ENCODE measurements at places on chromosomes 2 and 18.

GRCh38 chr2:82498777-82499443 lies 1960.2 kb downstream of the SUCLG1 start:
- no peak for DNase-seq

DNA sequence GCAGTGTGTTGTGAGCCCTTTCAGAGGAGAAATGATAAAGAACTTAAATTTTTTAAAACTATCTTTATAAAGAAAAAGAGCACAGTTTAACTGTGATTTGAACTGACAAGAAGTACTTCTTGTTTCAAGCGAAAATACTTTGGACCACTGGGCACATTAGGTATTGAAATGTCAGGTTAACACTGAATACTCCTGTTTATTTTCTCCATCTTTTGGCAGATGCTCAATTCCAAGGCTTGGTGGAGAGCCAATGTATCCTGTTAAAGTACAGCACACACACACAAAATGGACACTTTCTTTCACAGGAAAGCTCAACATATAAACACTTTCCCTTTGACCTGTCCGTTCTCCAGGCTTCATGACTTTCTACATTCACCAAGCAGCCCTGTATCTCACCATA lies 32.6 kb upstream of the SP3 start:
- no peak for DNase-seq

- DNase-seq: no peak
Observed at GRCh38 chr18:48815581-48816324, 135.0 kb downstream of the SMAD7 start.

- DNase-seq: no peak
Observed at GRCh38 chr2:36411962-36412444, 56.4 kb downstream of the CRIM1 start.

DNA sequence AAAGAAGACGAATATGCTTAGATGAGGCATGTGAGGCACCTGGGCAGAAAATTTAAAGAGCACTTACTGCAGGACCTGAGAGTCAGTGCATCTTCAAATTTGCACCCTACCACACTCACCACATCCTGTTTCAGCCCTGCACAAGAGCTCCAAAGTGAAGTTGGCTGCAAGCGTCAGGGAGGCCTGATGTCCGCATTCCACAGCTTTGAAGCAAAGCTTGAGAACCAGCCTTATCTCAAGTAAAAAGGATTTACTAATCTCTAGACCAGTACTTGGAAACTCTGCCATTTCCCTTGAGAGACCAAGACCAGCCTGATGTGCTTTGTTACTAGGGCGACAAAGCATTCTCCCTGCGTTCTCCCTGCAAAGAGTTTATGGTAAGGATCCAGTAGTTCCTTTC lies 3.4 kb upstream of the ASNSD1 start:
- peak; percentile 39 for DNase-seq

DNA sequence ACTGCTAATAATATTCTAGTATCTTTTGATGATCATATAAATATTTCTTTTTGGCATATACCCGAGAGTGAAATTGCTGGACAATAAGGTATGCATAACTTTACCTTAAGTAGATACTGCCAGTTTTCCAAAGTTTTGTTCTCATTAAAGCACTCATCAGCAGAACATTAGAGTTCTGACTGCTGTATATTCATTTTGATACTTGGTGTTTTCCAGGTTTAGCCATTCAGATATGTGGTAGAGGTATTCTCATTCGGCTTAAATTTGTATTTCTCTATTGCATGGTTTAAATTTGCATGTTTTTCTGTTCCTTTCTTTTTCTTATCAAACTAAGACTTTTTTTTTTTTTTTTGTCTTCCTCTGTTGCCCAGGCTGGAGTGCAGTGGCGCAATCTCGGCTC lies 18.2 kb downstream of the CYBRD1 start:
- DNase-seq: no peak

DNA sequence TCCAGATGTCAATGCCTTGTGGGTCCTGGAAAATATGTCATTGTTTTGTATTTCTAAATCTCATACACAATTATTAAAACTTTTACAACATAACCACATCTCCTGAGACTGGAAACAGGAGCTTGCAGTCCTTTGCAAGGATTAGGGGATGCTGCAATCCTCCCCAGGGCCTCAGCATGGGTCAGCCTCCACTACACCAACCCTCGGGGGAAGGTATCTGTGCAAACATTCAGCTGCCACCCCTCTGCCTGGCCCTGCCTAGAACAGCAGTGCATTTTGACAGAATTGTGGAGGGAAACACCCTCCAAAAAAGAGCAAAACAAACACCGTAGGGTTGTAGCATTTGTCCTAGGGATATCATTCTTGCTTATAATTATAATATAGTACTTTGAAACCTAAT lies 4.2 kb upstream of the UPP2 start:
- no peak for DNase-seq

DNA sequence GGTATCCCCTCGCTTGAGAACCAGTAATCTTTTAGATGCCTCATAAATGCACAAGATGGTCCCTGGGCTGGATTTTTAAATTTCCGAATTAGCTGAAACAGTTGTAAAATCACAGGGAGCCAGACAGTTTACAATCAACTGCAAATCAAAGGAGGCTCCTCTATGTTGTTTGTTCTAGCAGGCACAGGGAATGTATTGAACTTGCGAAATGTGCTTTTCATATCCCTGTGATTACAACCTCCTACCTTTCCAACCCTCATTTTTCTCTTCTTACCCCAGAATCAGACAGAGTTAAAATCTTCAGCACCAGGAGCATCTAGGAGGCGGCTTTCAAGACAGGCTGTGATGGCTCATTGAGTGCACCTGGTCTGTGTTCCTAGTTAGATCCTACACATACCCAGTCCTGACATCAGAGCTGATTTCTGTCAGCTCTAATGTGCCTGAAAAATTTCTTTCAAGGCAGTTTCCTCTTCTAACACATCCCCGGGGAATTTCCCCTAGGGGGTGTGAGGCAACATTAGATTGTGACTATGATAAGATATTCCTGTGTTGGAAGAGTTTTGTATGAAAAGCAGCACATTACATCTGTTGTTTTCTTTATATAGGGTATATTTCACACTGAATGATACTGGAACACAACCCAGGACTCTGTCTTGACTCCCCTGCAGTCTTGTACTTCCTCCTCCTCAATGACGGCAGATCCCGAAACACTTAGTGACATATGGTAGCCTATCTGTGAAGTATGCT lies 17.9 kb upstream of the CAVIN2 start:
- no peak for DNase-seq

- no peak for DNase-seq
Observed at GRCh38 chr2:26455037-26455669, 22.8 kb downstream of the OTOF start.

DNA sequence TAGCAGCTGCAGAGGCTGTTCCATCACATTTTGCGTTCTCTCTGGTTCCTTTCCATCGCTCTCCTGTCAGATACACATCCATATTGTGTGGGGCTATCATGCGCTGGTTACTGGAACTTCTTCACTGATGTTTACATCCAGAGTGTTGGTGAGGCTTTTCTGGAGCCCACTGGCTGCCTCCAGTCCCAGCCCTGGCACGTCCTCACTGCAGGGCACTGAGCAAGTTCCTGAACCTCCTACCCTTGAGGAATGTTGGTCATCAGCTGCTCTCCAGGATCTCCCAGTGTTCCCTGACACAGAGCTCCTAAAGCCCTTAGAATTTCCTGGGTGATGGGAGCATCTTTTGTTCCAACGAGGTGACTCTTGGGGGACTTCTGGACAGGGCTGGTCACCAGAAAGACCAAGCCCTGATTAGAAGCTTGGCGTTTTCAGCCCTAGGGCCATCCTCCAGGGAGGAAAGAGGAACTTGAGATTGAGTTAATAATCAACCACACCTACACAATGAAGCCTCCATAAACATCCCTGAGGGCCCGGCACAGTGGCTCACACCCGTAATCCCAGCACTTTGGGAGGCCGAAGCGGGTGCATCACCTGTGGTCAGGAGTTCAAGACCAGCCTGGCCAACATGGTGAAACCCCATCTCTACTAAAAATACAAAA lies 81.3 kb downstream of the TFCP2L1 start:
- DNase-seq: no peak

DNA sequence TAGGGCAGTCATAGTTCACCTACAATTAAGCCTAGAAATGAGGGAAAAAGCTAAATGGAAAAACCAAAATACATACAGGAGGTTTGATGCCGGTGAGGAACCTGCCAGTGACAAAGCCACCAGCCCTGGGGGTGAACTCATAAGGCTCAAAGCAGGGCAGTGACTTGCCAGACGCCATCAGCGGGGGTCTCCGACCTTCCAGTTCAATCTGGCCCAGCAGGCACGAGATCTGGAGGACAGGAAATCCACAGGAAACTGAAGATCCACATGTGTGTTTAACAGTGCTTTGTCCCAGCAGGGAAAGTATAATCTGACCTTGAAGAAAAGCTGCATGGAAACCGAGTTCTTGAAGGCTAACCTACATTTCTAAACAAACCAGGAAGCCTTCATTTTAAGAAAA lies 60.1 kb downstream of the POLR1A start:
- DNase-seq: no peak

- DNase-seq: no peak
Observed at GRCh38 chr18:10559553-10560451, 34.0 kb downstream of the NAPG start.

- DNase-seq: no peak
Observed at GRCh38 chr18:25080211-25080610, 271.8 kb downstream of the ZNF521 start.

GRCh38 chr2:186485576-186485870 lies 537 bp upstream of the ZC3H15 start:
- no peak for DNase-seq

DNA sequence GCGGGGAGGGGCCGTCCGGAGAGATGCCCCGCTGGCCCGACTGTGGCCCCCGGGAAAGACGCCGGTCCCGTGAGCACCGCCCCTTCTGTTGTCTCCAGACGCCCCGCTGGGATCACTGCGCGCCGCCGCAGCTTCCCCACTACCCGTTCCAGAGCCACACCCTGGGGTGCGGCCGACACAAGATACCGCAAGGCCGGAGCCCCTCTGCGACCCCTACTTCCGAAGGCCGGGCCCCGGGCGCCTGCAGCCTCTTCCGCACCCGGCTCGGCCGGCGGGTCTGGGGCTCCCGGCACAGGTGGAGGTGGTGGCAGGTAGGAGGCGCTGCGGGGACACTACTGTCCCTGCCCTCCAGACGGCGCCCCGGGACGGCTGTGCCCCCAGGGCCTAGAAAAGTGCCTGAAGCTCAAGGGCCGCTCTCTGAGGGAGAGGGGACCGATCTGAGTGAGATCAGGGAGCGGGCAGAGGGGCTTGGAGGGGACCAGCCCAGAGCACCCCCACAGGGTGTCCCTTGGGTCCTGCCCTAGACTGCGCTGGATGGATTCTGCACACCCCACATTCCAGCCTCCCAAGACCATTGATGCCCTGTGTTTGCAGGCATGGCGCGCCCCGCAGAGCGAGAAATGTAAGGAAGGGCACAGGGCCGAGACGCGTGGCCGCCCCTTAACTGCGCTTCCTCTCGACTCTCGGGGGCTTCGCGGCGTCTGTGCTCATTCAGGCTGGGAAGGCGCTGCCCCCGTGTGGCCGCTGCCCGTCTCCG lies 80.0 kb downstream of the GFPT1 start:
- DNase-seq: peak; percentile 46

- peak; percentile 24 for DNase-seq
Observed at GRCh38 chr18:23136326-23137096, 1.2 kb downstream of the CABLES1 start.

DNA sequence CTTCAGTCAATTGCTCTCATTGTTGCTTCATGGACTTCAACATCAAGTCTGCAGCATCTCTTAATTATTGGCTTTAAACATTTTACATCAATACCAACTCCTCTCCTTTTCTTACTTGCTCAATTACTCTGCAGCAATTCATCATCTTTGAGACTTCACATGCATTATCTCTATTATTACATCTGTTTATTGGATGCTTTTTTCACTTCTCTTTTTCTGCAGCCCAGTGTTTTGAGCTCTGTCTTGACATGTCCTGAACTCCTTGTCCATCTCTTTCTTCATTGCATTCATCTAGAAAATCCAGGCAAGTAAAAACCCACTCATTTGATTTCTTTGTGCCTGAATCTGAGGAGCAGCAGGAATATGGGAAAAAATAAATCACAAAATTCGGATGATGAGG lies 647.9 kb downstream of the PLCL1 start:
- no peak for DNase-seq

- DNase-seq: no peak
Observed at GRCh38 chr18:44229693-44230108, 451.0 kb upstream of the SETBP1 start.

GRCh38 chr2:9656270-9656766 lies 25.5 kb upstream of the YWHAQ start:
- DNase-seq: peak; percentile 67

DNA sequence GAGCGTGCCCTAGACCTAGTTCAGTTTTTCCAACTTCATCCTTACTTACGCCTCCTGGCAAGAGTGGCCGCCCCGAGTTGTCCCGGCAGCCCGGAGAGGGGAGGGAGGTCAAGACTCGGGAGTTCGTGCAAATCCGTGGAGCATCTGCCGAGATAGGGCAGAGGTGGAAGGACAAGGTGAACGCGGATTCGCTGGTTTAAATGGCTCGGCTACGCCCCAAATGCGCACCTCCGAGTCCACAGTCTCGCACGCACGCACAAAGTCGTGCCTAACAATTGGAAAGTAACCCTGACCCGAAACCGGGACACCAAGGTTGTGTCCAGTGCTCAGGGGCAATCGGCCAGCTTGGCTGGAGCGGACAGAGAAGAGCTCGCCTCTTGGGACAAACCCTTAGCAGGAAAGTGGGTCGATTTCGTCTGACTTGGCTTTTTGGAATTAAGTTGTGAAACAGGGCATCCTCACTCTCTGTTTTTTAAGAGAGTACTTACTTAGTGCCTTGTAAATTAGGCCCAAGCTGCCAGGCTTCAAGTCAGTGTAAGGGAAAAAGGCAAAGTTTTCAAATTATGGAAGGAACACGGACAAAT lies 726 bp upstream of the SS18 start:
- no peak for DNase-seq

- no peak for DNase-seq
Observed at GRCh38 chr2:176390276-176391147, 121.3 kb downstream of the MTX2 start.

GRCh38 chr18:2917259-2918047 lies 70.6 kb downstream of the EMILIN2 start:
- DNase-seq: no peak

- DNase-seq: no peak
Observed at GRCh38 chr2:239312081-239312511, 88.7 kb downstream of the HDAC4 start.

DNA sequence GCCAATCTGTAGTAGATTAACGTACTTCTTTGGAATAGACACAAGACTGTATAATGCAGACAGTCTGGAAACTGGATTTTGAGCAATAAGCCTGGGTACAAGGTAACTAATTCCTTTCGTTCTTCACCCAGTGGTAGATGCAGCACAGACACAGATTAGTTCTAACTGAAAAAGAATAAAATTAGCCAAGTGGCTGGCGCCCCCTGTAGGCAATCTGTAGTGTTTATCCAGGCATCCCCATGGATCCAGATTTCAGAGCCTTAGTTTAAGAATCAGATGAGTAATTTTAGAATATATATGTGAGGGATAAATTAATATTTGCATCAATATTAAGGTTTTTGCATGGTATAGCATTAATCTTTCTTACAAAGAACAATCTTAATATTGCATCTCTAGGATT lies 563.9 kb downstream of the DCC start:
- DNase-seq: no peak

- no peak for DNase-seq
Observed at GRCh38 chr2:32947484-32948143, 861 bp downstream of the LTBP1 start.
